ENCODE measurements at places on chromosomes 6 and 20.

DNA sequence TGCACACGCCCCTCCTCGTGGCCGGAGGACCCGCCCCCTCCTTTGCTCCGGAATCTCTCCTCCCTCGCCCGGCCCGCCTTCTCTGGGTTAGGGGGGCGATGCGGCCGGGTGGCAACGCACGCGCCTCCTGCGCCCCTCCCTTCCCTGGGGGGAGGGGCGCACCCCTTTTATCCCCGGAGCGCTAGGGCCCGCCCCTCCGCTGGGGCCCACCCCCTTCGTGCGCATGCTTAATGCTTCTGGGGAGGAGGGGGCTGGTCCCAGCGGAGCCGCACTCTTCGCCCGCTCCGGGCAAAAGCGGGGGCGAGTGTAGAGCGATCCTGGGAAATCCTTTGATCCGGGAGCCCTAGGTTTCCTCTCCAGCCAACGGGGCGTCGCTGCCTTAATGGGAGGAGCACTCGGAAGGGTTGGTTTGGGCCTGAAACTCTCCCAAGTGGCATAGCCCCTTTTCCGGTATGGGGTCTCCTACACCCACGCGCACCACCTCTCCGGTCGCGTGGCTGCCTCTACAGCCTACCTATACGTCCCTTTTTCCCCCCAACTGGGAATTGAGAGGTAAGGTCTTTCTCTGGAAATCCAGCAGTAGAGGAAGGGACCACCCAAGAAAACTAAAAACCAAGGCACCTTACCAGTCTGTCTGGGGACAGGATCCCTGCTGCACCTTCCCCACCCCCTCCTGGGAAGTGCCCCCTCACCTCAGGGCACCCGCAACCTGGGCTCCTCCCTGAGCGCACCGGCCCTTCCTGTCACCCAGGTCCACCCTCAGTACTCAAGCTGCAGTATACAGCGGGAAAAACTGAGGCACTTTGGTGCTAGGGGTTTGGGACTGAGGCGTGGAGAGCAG lies 2.1 kb downstream of the SOX12 start:
- DNase-seq: peak; percentile 71

GRCh38 chr6:87724983-87725811 lies 23.2 kb upstream of the AKIRIN2 start:
- DNase-seq: no peak

GRCh38 chr6:84847390-84848160 lies 83.2 kb upstream of the TBX18 start:
- no peak for DNase-seq

- no peak for DNase-seq
Observed at GRCh38 chr6:157172830-157173536, 150.3 kb downstream of the TMEM242 start.

DNA sequence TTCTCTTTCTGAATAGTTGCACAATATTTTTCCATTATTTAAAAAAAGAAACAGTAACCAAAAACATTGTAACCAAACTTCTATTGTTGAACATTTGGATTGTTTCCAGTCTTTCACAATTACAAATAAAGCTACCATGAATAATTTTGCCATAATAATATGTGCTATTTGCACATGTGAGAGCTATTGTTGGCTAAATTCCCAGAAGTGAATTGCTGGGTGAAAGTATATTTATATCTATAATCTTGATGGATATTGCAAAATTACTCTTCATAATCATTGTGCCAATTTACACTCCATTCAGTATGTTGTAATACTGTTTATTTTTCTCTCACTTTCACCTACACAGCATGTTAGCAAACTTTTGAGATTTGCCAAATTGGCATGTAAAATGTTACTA lies 36.6 kb upstream of the SLC22A16 start:
- DNase-seq: no peak

- no peak for DNase-seq
Observed at GRCh38 chr6:89162047-89162371, 16.2 kb downstream of the PM20D2 start.

DNA sequence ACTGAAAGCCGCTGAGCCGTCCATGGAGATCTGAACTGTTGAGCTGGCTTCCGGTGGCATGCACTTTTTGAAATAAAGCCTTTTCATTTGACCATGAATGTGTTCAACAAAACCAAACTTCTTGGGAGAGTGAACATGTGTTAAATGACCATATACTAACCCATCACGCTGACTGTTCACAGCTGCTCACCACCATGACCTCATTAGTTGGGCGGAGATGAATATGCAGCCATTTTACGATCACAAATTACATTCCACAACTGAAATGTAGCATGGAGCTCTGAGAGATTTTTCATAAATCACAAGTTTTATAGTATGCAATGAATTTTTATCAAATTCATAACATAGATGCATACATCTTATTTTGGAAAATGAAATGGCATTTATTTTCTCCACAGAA lies 4.2 kb downstream of the RAMACL start:
- no peak for DNase-seq

DNA sequence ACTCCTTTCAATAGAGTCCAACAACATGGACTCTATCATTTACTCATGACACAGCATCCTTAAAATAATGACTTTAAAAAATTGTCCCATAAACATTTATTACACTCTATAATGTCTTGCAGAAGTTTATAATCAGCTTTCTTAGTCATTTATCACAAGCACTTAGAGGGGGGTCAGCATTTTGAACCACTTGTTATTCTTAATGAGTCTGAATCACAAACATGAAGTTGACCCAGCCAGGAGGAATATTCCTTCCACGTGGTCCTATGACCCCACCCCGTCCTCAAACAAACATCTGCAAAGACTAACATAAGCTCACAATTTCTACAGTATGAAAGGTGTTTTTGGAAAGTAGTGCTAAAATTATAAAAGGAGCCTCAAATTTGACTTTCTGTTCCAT lies 91.1 kb downstream of the MTFR2 start:
- no peak for DNase-seq

DNA sequence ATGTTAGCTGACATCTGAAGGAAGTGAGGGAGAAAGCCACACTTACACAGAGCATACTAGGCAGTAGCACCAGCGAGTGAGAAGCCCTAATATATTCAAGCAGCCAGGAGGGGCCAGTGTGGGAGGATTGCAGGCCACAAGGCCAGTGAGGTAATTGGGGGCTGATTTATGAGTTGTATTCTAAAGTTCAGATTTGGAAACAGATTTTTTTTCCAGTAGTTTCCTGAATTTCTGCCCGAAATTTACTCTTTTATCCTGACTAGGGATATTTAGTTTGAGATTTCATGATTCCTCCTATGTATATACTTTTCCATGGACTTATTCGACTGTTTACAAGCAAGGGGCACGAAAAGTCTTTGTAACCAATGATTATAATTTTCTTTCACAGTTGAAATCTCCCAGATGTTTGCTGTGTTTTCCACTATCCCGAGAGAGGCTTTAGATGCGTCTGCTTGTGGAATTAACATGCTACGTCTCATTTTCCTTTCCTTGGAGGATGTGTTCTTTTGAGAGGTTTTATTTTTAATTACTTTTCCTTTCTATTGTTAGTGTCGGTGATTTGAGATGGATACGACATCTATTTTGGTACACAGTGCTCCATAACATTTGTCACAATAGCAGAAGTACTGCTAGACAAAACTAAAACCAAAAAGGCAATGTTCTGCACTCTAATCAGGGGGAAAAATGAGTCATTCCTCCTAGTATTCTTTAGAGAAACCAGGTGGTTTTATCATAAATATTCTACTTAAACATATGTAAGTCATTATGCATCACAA lies 356.3 kb upstream of the HSF2 start:
- DNase-seq: no peak

DNA sequence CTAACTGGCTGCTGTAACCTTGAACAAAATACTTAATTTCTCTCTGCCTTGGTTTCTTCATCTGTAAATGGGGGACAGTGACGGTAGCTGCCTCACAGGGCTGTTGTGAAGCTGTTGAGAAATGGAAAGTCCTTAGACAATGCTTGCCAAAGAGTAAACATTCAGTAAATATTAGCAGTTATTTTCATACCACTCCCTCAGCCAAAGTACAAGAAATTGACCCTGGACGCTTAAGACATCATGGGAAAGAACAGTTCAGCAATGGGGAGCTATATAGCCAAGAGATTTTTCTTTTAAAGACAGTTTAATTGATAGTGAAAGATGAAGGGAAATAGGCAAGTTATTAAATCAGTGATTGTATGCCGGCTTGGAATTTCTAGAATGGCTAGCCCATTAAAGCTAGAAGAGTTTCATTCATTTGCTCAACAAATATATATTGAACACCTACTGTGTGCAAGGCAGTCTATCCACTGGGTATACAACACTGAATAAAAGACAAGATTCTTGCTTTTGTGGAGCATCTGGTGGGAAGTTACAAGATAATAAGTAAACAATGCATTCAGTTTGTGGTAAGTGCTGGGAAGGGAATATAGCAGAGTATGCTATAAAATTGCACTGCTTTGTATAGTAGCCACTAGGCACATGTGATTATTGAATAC lies 2.0 kb downstream of the CTNNBL1 start:
- no peak for DNase-seq

GRCh38 chr6:130252527-130253237 lies 29.9 kb upstream of the SAMD3 start:
- DNase-seq: no peak

DNA sequence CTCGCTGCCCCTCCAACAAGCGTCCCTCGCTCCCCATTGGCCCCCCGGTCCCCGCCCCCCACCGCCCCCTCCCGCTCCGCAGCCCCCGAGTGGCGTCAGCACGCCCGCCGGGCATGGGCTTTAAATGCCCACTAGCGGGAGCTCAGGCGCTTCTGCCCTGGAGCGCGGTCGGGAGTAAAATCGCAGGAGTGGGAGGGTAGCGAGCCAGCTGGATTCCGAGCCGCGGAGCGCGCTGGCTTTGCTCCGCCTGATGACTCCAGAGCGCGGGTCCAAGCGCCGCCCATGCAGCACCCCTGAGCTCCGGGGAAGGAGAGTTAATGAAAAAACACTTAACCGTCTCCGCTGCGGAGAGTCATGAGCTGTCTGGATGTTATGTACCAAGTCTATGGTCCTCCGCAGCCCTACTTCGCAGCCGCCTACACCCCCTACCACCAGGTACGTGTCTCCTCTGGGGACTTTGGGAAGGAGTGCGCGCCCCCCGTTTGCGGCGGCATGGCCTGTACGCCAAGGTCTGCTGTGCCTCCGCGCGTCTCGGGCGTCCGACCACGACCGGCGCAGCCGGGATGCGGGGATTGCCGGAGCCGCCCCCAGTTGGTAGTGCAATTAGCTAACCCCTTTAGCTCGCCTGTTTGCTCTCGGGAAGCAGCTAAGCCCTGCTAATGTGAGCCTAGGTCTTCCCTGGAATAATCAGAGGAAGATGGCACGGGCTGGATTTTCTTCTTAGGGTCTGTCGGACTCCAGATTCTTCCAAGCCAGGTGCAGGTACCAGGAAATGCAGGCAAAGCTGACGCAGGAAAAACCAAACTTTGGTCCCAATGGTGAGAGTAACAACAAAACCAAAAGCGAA lies at the start of gene VGLL2:
Gene VGLL2, plus strand, starts transcription at position 149 of the 847 bp plus-strand sequence. Its CDS starts 206 bp downstream, at position 355.
- no peak for DNase-seq

DNA sequence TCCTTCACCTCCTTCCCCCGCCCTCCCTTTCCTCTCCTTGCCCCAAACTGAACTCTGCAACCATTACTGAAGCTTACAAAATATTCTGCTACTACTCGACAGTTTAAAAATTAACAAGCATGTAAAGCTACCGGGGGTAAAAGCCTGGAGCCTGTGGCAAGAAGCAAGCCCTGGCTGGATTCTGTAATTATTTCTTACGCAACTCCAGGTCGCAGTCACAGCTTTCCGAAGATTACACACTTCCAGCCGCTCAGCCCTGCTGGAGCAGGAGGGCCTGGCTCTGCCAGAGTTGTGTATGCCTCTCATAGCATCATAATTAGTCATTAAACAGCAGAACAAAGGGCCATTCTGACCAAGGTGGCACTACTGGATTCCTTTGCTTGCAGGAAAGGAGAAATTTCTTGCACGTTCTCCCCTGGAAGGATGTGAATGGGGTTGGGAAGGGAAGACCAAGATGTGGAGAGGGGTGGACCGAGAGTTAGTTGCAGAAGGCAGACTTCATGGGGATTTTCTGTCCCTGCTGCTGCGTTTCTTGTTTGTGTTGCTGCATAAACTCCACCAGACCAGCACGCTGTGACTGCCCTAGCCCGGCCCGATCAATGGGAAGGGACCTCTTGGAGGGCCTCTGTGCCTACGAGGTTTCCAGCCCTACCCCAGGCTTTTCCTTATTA lies 23.6 kb downstream of the FOXQ1 start:
- no peak for DNase-seq

- DNase-seq: no peak
Observed at GRCh38 chr6:50264995-50265571, 215.4 kb upstream of the DEFB112 start.

- DNase-seq: no peak
Observed at GRCh38 chr6:167855825-167856425, 29.2 kb downstream of the AFDN start.

DNA sequence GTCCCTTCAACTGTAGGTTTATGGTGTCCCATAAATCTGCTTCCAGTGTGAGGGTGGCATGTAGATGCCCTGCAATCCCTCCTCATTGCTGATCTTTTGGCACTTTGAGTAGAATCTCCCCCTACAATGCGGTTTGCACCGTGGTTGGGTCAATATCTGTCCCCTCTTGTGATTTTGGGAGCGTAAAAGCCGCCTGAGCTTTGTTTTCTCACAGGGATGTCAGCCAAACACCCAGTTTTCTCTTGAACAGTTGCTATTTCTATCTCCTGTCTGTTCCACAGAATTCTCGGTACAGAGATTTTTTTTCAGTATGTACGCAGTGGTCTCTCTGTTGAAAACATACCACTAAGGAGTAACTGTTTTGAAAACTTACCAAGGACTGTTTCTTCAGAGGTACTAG lies 21.8 kb downstream of the CDS2 start:
- no peak for DNase-seq

GRCh38 chr6:150230164-150230561 lies 87.3 kb downstream of the PPP1R14C start:
- DNase-seq: no peak

DNA sequence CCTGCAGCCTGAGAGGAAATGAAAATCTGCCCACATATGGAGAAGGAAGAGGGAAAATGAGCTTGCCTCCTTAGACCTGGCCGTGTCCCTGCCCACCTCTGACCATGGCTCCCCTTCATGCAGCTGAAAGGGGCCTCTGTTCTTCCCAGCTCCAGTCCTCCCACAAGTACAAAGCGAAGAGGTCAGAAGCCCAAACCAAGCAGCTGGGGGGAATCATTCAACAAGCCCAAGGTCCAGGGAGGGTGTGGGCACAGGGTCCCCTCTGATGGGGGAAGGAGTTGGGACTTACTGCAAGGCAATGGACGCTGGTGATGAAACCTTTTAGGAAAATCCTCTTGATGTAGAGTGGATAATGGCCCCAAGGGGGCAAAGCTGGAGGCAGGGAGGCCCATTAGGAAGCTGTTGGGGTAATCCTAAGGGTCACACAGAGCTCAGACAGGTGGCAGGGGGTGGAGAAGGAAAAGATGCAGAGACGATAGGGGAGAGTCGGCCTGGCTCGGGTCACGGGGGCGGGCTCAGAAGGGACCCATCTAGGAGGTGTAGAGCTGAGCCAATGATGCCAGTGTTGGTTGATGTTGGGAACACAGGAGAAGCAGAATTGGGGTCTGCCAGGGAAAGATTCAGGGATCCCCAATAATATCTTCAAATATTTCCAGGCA lies 16.1 kb upstream of the GRM4 start:
- DNase-seq: no peak

GRCh38 chr20:36320261-36320897 lies 14.2 kb downstream of the DLGAP4 start:
- no peak for DNase-seq
